ENCODE measurements at places on chromosomes 11 and 22.

- DNase-seq, result no peak
Measured at GRCh38 chr22:17772249-17772957, 1.9 kb downstream of the BID start.

GRCh38 chr11:92168936-92169335, 55.7 kb upstream of the FAT3 start:
- no peak for DNase-seq

GRCh38 chr11:100340466-100341319, 346.4 kb upstream of the ARHGAP42 start:
- DNase-seq, result no peak

DNA sequence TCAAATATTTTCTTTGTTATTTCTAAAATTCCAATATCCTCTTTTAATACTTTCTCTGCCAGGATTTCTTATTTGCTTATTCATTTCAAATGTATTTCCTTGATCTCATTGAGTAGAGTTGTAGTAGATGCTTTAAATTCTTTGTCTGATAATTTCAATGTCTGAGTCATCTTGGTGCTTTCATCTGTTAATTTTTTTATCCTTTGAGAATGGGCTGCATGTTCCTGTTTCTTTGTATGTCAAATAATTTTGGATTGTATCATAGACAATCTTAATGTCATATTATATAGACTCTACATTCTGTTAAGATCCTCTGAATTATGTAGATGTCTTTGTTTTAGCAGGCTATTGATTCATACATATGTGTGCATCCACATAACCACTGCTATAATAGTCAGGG, 57.5 kb downstream of the MYEOV start:
- DNase-seq, result no peak

GRCh38 chr22:23246982-23247766, 66.9 kb downstream of the BCR start:
- DNase-seq, result no peak

DNA sequence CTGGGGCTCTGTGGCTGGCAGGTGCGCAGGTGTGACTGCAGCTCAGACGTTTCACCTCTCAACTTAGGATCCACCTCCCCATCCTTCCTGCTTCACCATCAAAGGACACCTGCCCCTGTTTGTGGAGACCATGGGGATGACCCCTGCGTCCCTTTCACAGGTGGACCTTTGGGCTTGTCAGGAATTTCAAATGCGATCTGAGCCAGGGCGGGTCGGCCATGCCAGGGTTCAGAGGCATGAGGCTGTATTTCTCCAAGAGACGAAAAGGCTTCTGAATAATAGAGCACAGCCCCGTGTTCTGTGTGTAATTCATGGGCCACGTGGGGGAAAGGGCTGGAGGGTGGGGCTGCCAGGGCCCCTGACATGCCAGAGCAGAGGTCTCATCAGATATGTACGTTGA, 668.0 kb downstream of the BRD1 start:
- no peak for DNase-seq

- no peak for DNase-seq
Measured at GRCh38 chr11:1384199-1384970, 5.3 kb upstream of the BRSK2 start.

DNA sequence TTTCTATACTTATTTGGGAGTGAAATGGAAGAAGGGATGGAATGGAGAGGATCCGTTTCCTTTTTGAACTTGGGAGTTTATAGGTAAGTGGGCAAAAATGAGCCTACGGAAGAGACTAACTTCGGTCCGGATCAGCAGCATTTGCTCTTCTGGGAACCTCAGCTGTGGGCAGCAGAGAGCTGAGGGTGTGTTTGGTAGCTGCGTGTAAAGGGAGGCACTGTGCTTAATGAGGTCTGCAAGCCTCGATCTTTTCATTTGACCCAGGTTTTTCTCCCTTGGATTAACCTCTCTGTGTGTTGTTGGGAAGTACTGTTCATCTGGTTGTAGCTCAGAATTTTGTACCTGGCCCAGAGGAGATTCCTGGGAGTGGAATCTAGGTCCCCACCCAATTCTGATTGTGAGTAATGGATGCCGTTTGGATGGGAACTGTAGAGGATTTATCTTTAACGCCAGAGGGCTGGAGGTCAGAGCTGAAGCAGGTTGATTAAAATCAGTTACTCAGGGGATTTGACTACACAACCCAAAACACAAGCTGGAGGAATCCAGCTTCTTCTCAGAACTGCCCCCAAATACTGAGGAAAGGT, 201.6 kb upstream of the SORL1-AS1 start:
- DNase-seq, result no peak

- no peak for DNase-seq
Measured at GRCh38 chr11:86918973-86919372, 36.2 kb downstream of the FZD4 start.

- no peak for DNase-seq
Measured at GRCh38 chr11:34866375-34866774, 49.8 kb downstream of the APIP start.

Measured in frontal cortex (tissue), 4 donors.